Activated CD8-positive, alpha-beta memory T cell treated with anti-CD3 and anti-CD28 coated beads, Interleukin-2, amount 50 U/mL, for 48 hours (primary cell): ENCODE measurements at places on chromosomes 4 and X.

DNA sequence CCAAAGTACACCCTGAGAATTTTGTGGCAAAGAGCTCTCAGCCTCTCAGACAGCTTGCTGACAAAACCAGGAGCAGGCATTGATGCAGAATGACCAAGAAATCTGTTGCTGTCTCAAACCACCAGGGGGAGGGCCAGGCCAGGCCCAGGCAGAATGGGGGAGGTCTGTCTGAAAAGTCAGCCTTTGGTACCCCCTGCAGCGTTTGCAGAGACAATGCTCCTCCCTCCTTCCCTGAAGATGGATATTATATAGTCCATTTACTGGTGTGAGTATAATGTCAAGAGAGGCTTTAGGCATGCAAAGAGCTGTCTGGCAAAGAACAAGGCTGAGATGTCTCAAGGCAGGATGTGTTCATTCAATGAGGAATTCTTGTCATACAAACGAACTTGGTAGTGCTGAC, 52.9 kb upstream of the TRPC5OS start:
- DNase-seq, result no peak

DNA sequence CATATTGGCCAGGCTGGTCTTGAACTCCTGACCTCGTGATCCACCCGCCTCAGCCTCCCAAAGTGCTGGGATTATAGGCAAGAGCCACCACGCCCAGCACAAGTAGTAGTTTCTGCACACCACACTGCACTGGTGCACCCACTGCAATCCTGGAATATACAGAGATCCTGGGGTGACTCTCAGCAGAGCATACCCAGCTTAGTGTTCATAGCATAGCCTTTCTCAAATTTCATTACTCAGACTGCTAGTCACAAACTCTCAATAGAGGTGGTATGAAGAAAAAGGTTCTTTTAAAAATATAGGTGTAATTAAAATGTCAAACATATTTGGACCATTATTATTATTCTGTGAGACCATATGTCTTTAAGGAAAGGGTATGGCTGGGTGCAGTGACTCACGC, 6.2 kb upstream of the ARHGAP10 start:
- no peak for DNase-seq

DNA sequence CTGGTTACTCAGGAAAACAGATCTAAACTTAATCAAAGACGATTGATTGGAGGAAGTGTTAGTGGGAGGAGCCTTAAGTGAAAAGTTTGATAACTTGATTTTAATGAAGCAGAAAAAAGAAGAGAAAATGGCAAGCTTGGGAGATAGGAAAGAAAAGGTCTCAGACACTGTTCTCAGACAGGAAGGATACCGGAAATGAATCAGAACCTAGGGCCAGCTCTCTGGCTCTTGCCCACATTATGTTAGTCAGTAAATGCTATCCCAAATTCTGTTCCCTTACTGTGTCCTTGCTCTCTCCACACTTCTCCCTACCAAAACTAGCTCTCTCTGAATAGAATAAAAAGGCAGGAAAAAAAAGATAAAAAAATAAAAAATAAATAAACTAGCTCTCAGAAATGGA, 48.6 kb upstream of the TMEM164 start:
- DNase-seq, result no peak

GRCh38 chr4:140626661-140627376, 58.1 kb upstream of the UCP1 start:
- DNase-seq, result no peak

GRCh38 chr4:113539408-113539807, 222.1 kb downstream of the CAMK2D start:
- DNase-seq, result no peak

GRCh38 chr4:9703391-9703790, 78.0 kb upstream of the DRD5 start:
- peak; percentile 88 for DNase-seq

- no peak for DNase-seq
These were observed 186.7 kb upstream of the VEGFC start for GRCh38 chr4:176979416-176979815.

GRCh38 chr4:76744241-76744921, 153.6 kb downstream of the SOWAHB start:
- DNase-seq, result no peak

DNA sequence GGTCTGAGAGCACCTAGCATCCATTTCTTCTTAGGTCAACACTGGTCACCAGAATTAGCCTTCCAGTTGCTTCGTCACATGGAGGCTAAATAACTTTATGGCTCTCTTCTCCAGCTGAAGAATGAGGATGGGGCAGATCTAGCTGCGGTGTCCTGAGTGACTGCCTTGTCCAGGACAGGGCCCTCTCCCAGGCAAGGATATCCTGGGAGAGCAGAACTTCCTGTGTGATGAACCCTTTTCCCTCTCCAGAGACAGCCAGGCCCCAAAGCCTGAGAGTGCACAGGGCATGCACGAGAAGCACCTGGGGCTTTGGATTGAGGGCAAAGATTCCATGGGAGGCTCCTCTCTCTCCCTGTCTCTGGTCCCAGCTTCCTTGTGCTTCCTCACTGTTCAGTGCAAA, 108.2 kb upstream of the MAMLD1 start:
- no peak for DNase-seq
